K562 (cell line): ENCODE measurements at places on chromosomes 7 and 10.

DNA sequence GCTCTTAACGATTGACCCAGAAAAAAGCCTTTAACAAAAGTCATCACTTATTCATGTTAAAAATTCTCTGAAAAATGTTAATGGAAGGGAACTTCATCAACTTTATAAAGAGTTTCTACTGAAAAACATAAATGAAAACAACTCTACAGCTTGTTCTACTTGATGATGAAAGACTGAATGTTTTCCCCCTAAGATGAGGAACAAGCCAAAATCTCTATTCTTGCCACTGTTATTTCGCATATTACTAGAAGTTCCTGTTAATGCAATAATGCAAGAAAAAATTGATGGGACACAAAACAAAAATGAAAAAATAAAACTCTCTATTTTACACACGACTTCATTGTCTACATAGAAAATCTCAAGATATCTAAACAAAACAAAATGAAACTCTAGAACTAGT lies 249.8 kb upstream of the AKR1E2 start:
- H3K4me3 ChIP-seq = no peak overlapping the region
- H3K4me1 ChIP-seq = no peaks in the 10 kb centered on the region
- no peak for DNase-seq
- no peaks in the 10 kb centered on the region; the same call in 2 of the 3 replicates for H3K27me3 ChIP-seq

DNA sequence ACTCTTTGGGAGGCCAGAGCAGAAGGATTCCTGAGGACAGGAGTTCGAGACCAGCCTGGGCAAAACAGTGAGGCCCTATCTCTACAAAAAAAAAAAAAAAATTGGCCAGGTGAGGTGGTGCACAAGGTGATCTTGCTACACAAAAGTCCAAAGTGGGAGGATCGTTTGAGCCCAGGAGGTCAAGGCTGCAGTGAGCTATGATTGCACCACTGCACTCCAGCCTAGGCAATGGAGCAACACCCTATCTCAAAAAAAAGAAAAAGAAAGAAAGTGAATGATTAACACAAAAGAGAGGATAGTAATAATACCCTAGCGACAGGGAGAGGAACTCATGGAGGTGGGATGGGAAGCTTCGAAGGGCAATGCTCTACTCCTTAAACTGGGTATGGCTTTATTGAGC lies 30.4 kb downstream of the TMEM176B start:
- no peak overlapping the region for H3K4me3 ChIP-seq
- no peak for DNase-seq
- H3K27ac ChIP-seq = no peak overlapping the region
- no peaks in the 10 kb centered on the region for H3K4me1 ChIP-seq
- H3K36me3 ChIP-seq = no peaks in the 10 kb centered on the region

DNA sequence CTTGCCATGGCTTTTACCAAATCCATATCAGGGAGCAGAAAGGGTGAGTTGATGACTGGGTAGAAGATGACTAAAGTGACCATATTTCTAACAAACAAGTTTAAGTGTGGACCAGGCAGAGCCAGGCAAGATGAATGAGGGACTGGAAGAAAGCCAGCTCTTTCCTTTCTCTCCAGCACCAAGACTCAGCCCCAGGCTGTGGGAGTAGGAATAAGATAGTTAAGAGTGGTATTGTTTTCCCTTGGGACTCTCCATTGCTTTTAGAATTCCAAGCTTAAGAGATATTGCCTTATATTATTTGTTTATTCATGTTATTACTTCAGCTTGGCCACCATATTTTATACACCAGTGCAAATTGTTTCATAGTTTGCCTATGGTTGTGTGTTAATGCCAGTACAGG lies 28.8 kb upstream of the TSPAN33 start:
- H3K4me3 ChIP-seq = no peak overlapping the region
- no peak overlapping the region for H3K27ac ChIP-seq
- H3K36me3 ChIP-seq = no peaks in the 10 kb centered on the region
- H3K4me1 ChIP-seq = peaks cover 5% of the 10 kb centered on the region

DNA sequence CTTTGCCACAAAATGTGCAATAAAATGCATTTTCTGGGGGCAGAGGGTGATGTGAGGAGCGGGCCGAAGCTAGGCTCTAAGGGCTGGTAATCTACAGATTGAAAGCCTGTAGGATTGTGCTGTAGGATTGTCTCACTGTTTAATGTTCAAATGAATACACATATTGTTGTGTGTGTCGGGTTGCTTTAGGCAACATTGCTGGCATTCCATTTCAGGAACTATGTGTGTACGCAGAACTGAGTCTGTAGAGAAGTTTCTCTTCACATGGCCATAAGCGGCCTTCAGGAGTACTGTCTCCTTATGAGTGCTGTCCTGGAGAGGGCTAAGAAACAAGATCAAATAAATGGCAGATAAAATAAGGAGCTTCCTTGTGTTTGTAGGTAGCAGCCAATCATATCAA lies 540.2 kb downstream of the GATA3 start:
- H3K4me1 ChIP-seq = no peaks in the 10 kb centered on the region
- no peak for DNase-seq
- no peaks in the 10 kb centered on the region for H3K36me3 ChIP-seq

- H3K36me3 ChIP-seq = no peaks in the 10 kb centered on the region
- peaks cover 8% of the 10 kb centered on the region for H3K27me3 ChIP-seq
- no peak for DNase-seq
- H3K4me1 ChIP-seq = no peaks in the 10 kb centered on the region
These were observed 75.5 kb upstream of the CAPZA2 start for GRCh38 chr7:116786791-116787443.

DNA sequence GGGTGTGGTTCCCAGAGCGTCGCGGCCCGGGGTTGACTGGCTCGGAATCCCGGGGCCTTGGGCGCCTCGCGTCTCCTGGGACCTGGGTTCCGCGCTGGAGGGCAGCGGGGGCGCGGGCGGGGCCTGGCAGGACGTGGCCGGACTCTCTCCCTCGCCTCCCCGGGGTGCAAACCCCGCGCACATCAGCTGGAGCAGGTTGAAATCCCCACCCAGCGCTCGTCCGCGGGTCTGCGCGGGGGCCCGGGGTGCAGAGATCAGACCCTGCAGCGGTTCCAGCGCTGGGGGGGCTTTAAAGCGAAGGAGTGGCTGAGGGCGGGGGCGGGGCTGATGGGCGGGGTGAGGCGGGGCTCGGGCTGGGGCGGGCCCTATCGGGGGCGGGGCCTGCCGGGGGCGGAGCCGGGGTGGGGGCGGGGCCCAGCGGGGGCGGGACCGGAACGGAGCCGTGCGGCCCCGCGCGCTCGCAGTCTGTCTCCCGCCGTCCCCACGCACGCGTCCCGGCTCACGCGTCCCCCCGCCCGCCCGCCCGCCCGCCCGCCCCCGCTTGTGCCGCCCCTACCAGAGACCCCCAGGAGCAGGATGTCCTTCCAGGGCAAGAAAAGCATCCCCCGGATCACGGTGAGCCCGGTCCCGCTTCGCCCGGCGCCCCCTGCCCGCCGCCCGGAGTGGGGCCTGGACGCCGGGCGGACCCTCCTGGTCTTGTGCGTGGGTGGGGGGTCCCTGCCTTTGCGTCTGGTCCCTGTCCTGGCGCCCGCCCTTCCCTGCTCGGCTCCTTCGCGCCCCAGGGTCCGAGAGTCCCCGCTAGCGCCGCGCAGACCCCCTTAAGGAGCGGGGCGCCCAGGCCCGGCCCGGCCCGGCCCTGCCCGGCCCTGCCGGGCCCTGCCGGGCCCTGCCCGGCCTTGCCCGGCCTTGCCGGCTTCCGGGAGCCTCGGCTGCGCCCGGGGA lies at the start of gene DPYSL4:
Gene DPYSL4 (plus strand): TSS at position 461 of the 942 bp plus-strand sequence. CDS start 116 bp downstream, at position 577.
- peaks cover 2% of the 10 kb centered on the region; the same call in 1 of the 3 replicates for H3K27me3 ChIP-seq
- no peak within 1 kb of the TSS for H3K27ac ChIP-seq
- H3K4me1 ChIP-seq = peaks cover 25% of the 10 kb centered on the region
- H3K36me3 ChIP-seq = no peaks in the 10 kb centered on the region

GRCh38 chr7:1380231-1380815 lies 78.9 kb downstream of the MICALL2 start:
- no peak overlapping the region for H3K4me3 ChIP-seq
- no peak for DNase-seq
- no peak overlapping the region for H3K27ac ChIP-seq
- H3K4me1 ChIP-seq = peaks cover 15% of the 10 kb centered on the region

- H3K27ac ChIP-seq = no peak overlapping the region
- H3K4me1 ChIP-seq = no peaks in the 10 kb centered on the region
- H3K27me3 ChIP-seq = peaks cover 76% of the 10 kb centered on the region
These were observed 4.4 kb upstream of the HOXA2 start for GRCh38 chr7:27106901-27107240.

GRCh38 chr10:80540136-80540535 lies 2.4 kb downstream of the SH2D4B start:
- peaks cover 10% of the 10 kb centered on the region; the same call in 2 of the 3 replicates for H3K4me1 ChIP-seq
- H3K27me3 ChIP-seq = peaks cover 38% of the 10 kb centered on the region
- H3K36me3 ChIP-seq = no peaks in the 10 kb centered on the region
- DNase-seq = no peak
- H3K27ac ChIP-seq = no peak overlapping the region

DNA sequence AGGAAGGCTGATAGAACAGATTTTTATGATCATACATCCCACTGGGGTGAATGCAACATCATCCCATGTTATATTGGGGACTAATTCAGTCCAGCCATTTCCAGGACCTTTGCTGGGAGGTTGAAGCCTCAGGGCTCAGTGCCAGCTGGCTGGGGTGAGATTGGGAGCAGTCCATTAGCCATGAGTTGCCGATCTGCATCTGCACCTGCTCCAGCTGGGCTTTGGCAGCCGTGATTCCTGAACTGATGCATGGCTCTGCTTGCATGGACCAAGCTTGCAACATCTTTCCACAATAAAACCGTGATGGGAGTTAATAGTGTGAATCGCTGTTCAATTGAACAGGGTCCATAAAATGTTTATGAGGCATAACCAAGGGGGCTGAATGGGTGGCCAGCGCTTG lies 346.9 kb downstream of the TYW1 start:
- DNase-seq = no peak
- no peaks in the 10 kb centered on the region for H3K27me3 ChIP-seq
- H3K27ac ChIP-seq = no peak overlapping the region
- no peaks in the 10 kb centered on the region for H3K36me3 ChIP-seq

GRCh38 chr7:142412551-142413193 lies 154.8 kb upstream of the PRSS58 start:
- H3K27ac ChIP-seq = no peak overlapping the region
- no peaks in the 10 kb centered on the region for H3K27me3 ChIP-seq
- H3K4me3 ChIP-seq = no peak overlapping the region

GRCh38 chr7:158414002-158414401 lies 173.6 kb downstream of the PTPRN2 start:
- H3K27ac ChIP-seq = no peak overlapping the region
- H3K4me3 ChIP-seq = no peak overlapping the region
- DNase-seq = no peak
- no peaks in the 10 kb centered on the region for H3K36me3 ChIP-seq
- peaks cover 62% of the 10 kb centered on the region for H3K27me3 ChIP-seq
- H3K4me1 ChIP-seq = no peaks in the 10 kb centered on the region

DNA sequence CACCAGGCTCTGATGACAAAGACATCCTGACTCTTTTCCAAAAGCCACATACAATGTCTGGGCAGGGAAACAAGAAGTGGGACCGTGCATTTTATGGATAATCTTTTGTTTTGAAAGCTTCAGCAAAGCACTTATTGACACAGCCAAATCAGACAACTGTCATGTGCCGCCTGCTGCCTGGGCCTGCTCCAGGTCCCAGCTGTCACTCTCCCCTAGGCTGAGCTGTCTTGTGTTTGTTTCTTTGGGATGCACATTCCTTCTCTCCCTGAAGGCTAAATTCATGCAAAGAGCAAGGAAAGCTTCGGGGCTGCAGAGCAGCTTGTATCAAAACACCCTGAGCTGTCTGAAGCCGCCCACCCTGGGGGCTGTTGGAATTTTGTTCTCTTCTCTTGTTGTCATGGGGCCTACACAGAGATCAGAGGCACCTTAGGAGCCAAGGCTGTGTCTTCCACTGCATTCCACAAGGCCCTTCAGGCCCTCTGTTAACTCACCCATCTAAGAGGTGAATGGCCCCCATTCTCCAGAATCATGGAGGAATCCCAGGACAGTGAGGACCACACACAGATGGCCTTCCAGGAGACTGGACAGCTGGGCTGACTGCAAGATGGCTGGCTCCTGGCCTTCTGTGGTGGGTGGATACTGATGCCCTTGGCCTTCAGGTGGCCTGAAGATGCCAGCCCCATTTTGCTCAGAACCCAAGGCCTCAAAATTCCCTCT lies 17.8 kb upstream of the SLC18A2 start:
- no peaks in the 10 kb centered on the region; the same call in 1 of the 2 replicates for H3K4me1 ChIP-seq
- H3K27ac ChIP-seq = no peak overlapping the region
- no peak for DNase-seq
- H3K36me3 ChIP-seq = no peaks in the 10 kb centered on the region

DNA sequence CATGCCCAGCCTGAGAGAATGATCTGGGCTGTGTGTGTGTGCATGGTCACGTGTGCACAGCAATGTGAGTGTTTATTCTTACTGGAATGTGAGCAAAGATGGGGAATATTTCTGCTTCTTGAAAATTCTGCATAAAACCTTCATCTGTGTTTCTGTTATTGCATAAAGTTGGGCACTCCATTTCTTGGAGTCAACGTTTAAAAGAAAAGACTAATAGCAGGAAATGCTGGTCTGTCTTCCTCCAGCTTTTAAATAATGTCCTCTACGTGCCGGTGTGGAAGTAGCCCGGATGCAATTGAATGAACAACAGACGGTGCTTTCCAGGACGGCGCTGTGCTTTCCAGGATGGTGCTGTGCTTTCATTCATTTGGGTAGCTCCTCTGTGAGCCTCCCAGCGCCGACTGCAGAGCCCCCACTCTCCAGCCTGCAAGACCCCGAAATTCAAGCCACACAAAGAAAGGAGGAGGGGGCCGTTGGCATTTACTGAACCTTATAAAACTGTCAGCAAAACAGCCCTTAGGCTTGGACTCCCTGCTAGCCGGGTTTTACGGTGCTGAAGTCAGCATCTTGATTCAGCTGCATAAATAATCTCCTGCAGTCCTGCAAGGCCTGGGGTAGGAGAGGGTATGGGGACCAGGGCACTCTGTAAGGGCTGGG lies 158.2 kb upstream of the PRKCQ start:
- H3K36me3 ChIP-seq = no peaks in the 10 kb centered on the region
- peaks cover 32% of the 10 kb centered on the region for H3K27me3 ChIP-seq
- no peak overlapping the region for H3K4me3 ChIP-seq
- no peak overlapping the region for H3K27ac ChIP-seq

GRCh38 chr10:78700413-78700812 lies 368.4 kb upstream of the ZMIZ1 start:
- H3K4me1 ChIP-seq = no peaks in the 10 kb centered on the region
- no peak for DNase-seq
- H3K4me3 ChIP-seq = no peak overlapping the region
- no peak overlapping the region for H3K27ac ChIP-seq

- no peaks in the 10 kb centered on the region; the same call in 2 of the 3 replicates for H3K36me3 ChIP-seq
- H3K4me3 ChIP-seq = no peak overlapping the region
- H3K27me3 ChIP-seq = no peaks in the 10 kb centered on the region
- DNase-seq = no peak
- no peak overlapping the region for H3K27ac ChIP-seq
These were observed 8.3 kb downstream of the ADD3 start for GRCh38 chr10:110016039-110016438.

GRCh38 chr10:6701289-6701688 lies 121.2 kb upstream of the PRKCQ start:
- no peak overlapping the region for H3K27ac ChIP-seq
- DNase-seq = no peak
- no peak overlapping the region for H3K4me3 ChIP-seq
- H3K36me3 ChIP-seq = no peaks in the 10 kb centered on the region
- peaks cover 34% of the 10 kb centered on the region for H3K27me3 ChIP-seq
